Breast epithelium (tissue), 4 donors: ENCODE measurements at places on chromosomes 12 and 14. TPM values are rescaled to one million over a fixed set of nuclear protein-coding genes. Genes with fewer than 3 reads are reported as not detected.

Gene OAS2
- total RNA-seq = 7.9 TPM

Gene DICER1
- total RNA-seq = 126 TPM

Gene KIF5A
- 0.98 TPM for total RNA-seq

Gene KHNYN
- total RNA-seq = 48.5 TPM

Gene ADAMTS20
- not detected for total RNA-seq

Gene SLC5A8
- total RNA-seq = not detected

Gene SYNDIG1L
- total RNA-seq = 1.0 TPM

Gene KRT71
- total RNA-seq = not detected

GRCh38 chr12:67514502-67514901 is 134.0 kb upstream of the DYRK2 start:
- H3K36me3 ChIP-seq = no peaks in the 10 kb centered on the region
- H3K4me3 ChIP-seq = no peak overlapping the region
- H3K4me1 ChIP-seq = no peaks in the 10 kb centered on the region
- H3K27me3 ChIP-seq = no peaks in the 10 kb centered on the region
- no peak for DNase-seq

DNA sequence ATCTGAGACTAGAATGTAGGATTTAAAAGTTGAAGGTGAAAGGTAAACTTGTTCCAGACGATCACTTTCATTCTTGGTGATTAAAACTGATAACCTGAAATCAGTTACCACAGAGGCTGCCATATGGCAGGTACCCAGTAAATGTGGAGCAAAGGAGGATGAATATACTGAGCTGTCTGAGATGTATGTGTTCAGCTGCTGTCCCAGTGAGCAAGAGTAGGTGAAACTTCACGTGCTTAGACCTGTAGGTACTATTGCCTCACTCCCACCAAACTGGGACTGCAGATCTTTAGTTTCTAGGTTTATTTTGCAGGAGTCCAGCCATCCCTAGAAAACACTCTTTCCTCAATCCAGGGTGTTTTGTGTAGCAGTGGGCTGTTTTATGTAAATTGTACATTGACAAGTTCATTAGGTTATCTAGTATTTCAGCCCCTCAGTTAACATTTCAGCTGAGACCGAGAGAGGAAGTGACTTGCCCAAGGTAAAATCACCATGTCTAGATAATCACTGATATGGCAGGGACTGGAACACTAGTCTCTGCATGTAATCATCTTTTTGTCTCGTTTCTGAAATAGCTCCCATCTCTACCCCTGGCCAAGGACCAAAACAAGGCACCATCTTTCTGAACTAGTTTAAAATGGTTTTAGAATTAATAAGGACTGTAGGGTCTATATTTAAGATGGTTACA is 62.7 kb downstream of the ATG14 start:
- no peak overlapping the region for H3K27ac ChIP-seq
- no peaks in the 10 kb centered on the region for H3K4me1 ChIP-seq
- H3K36me3 ChIP-seq = no peaks in the 10 kb centered on the region
- DNase-seq = no peak
- no peak overlapping the region for H3K4me3 ChIP-seq
- no peaks in the 10 kb centered on the region for H3K27me3 ChIP-seq

- no peaks in the 10 kb centered on the region for H3K27me3 ChIP-seq
- no peak overlapping the region for H3K4me3 ChIP-seq
- no peaks in the 10 kb centered on the region for H3K4me1 ChIP-seq
- DNase-seq = no peak
- H3K36me3 ChIP-seq = no peaks in the 10 kb centered on the region
- H3K27ac ChIP-seq = no peak overlapping the region
Observed at GRCh38 chr12:10940389-10940788, 1.3 kb upstream of the TAS2R14 start.

DNA sequence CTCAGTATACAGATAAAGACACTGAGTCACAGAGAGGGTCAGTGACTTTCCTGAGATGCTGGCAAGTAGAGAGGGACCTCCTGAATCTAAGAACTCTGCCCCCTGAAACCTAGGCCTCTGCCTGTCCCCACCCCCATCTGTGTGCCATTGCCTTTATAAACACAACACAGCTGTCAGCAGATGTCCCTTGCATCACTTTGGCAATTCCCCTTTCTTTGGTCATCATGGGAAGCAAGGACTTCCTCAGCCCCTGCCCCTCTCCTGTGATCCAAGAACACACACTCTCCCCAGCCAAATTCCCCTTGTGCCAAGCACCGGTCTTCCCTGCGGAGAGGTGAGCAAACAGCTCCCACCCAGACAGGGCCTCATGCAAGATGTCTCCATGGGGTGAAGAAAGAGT is 8.3 kb downstream of the TSPAN11 start:
- no peaks in the 10 kb centered on the region for H3K27me3 ChIP-seq
- no peaks in the 10 kb centered on the region for H3K4me1 ChIP-seq
- H3K27ac ChIP-seq = no peak overlapping the region
- no peaks in the 10 kb centered on the region for H3K36me3 ChIP-seq
- H3K4me3 ChIP-seq = no peak overlapping the region

DNA sequence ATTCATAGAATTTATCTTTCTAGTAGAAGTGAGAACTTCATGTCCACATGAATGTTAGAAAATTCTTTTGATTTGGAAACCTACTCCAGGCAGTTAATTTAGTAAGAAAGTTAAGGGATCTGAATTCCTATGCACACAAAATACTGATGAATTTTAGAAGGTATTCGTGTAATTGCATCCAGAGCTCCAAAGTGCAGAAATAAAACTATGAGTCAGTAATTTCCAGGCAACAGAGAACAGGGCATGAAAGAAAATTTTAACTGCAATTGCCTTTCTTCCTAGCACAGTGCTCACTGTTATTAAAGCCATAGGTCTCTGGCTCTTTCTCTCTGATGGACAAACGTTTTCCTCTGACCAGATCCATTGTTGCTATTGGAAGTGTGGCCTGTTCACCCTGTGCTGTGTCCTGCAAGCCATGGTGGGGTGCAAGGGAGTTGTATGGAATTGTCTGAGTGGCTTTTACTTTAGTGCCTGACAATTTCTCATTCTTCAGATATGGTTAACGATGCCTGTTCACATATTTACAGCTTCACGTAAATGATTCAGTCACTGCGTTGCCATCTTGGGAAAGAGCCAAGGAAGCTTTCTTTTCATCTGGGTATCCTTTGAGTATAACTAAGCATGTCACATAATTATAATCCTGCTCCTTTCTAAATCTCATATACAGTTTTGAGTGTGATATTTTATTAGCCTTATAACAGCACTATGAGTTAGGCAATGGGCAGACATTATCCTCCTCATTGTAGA is 145.1 kb downstream of the ACSS3 start:
- H3K27me3 ChIP-seq = no peaks in the 10 kb centered on the region
- H3K4me1 ChIP-seq = no peaks in the 10 kb centered on the region
- no peak for DNase-seq
- no peak overlapping the region for H3K4me3 ChIP-seq

GRCh38 chr14:103897075-103897947 is 30.9 kb upstream of the TDRD9 start:
- H3K36me3 ChIP-seq = no peaks in the 10 kb centered on the region
- H3K4me1 ChIP-seq = no peaks in the 10 kb centered on the region
- DNase-seq = no peak
- H3K4me3 ChIP-seq = no peak overlapping the region
- H3K27ac ChIP-seq = no peak overlapping the region

- H3K27ac ChIP-seq = no peak overlapping the region
- H3K27me3 ChIP-seq = no peaks in the 10 kb centered on the region
- no peaks in the 10 kb centered on the region for H3K36me3 ChIP-seq
- no peak overlapping the region for H3K4me3 ChIP-seq
- no peaks in the 10 kb centered on the region for H3K4me1 ChIP-seq
Observed at GRCh38 chr12:66041651-66042363, 88.7 kb downstream of the LLPH start.

DNA sequence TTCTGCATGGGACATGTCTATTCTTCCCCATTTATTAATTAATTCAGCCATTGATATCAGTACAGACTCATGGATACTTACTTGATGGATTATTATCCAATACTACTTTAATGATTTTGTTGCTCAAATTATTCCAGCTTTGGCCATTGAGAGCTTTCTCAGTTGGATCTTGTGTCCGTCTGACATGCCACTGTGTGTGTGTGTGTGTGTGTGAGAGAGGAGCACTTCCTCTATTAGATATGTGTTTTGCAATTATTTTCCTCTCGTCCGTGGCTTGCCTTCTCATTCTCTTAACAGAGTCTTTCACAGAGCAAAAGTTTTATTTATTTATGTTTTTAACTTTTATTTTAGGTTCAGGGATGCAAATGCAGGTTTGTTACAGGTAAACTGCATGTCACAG is 194.2 kb downstream of the ADGRD1 start:
- no peaks in the 10 kb centered on the region for H3K36me3 ChIP-seq
- H3K4me3 ChIP-seq = no peak overlapping the region
- no peaks in the 10 kb centered on the region for H3K27me3 ChIP-seq

DNA sequence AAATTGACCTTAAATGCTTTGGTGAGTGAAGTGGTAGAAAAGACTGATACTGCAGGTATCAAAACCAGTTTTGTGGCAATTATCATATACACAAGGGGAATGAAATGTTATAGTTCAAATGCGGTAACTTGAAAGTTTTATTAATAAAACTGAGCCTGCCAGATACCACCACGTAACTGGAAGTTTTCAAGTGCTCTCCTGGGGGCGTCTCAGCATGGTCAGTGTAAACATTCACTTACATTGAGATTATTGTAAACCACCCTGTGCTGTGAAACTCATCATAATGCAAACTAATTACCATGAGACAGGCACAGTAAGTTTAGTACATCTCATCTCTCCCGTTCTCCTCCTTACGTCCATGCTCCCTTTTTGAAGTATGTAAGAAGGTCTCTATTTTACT is 280.7 kb upstream of the FAR2 start:
- no peaks in the 10 kb centered on the region for H3K27me3 ChIP-seq
- no peaks in the 10 kb centered on the region for H3K4me1 ChIP-seq
- no peak for DNase-seq
- H3K36me3 ChIP-seq = no peaks in the 10 kb centered on the region

- DNase-seq = no peak
- no peaks in the 10 kb centered on the region for H3K36me3 ChIP-seq
- no peak overlapping the region for H3K4me3 ChIP-seq
- no peak overlapping the region for H3K27ac ChIP-seq
- no peaks in the 10 kb centered on the region for H3K4me1 ChIP-seq
Observed at GRCh38 chr12:21715386-21715785, 57.7 kb upstream of the LDHB start.

GRCh38 chr14:32167907-32168306 is 33.9 kb upstream of the RNU6-7 start:
- H3K36me3 ChIP-seq = no peaks in the 10 kb centered on the region
- no peak overlapping the region for H3K27ac ChIP-seq
- no peak overlapping the region for H3K4me3 ChIP-seq
- H3K27me3 ChIP-seq = no peaks in the 10 kb centered on the region
- H3K4me1 ChIP-seq = no peaks in the 10 kb centered on the region

GRCh38 chr12:132341318-132342050 is 12.1 kb upstream of the GALNT9 start:
- no peaks in the 10 kb centered on the region for H3K27me3 ChIP-seq
- H3K4me1 ChIP-seq = no peaks in the 10 kb centered on the region
- no peak overlapping the region for H3K27ac ChIP-seq
- no peak for DNase-seq
- H3K36me3 ChIP-seq = no peaks in the 10 kb centered on the region

GRCh38 chr12:93202688-93203087 is 175.0 kb upstream of the NUDT4 start:
- H3K4me1 ChIP-seq = no peaks in the 10 kb centered on the region
- DNase-seq = no peak
- H3K27ac ChIP-seq = no peak overlapping the region
- H3K4me3 ChIP-seq = no peak overlapping the region
- H3K36me3 ChIP-seq = no peaks in the 10 kb centered on the region

- peak overlapping the region; percentile 44 for H3K27ac ChIP-seq
- DNase-seq = no peak
- H3K36me3 ChIP-seq = no peaks in the 10 kb centered on the region
- H3K4me1 ChIP-seq = no peaks in the 10 kb centered on the region
Observed at GRCh38 chr12:50660425-50660822, 103.5 kb upstream of the ATF1 start.

DNA sequence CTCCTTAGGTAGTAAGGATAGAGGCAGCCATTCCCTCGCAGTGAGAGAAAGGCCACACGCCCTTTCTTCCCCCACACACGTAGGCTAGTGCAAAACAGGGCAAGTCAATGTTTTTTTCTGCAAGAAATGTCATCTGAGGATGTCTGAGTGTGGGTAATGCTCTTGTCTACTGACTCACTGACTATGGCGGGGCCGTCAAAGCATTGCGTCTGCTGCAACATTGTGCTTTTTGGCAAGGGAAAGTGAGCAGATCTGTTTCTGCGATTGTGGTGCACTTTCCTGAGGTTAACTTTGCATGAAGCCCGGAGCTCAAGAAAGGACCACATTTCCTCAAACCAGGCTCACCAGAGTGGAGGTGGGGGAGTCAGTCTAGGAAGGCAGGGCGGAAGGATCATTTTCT is 181.6 kb upstream of the GZMB start:
- no peak for DNase-seq
- no peaks in the 10 kb centered on the region for H3K4me1 ChIP-seq
- H3K4me3 ChIP-seq = no peak overlapping the region
- H3K36me3 ChIP-seq = no peaks in the 10 kb centered on the region

- no peaks in the 10 kb centered on the region for H3K36me3 ChIP-seq
- H3K27me3 ChIP-seq = no peaks in the 10 kb centered on the region
- DNase-seq = no peak
- H3K27ac ChIP-seq = no peak overlapping the region
- no peak overlapping the region for H3K4me3 ChIP-seq
Observed at GRCh38 chr12:111753144-111753881, 13.4 kb upstream of the ALDH2 start.
